CD8-positive, alpha-beta memory T cell (primary cell): ENCODE measurements at places on chromosomes 13 and 19. TPM values are rescaled to one million over a fixed set of nuclear protein-coding genes. Genes with fewer than 3 reads are reported as not detected.

DNA sequence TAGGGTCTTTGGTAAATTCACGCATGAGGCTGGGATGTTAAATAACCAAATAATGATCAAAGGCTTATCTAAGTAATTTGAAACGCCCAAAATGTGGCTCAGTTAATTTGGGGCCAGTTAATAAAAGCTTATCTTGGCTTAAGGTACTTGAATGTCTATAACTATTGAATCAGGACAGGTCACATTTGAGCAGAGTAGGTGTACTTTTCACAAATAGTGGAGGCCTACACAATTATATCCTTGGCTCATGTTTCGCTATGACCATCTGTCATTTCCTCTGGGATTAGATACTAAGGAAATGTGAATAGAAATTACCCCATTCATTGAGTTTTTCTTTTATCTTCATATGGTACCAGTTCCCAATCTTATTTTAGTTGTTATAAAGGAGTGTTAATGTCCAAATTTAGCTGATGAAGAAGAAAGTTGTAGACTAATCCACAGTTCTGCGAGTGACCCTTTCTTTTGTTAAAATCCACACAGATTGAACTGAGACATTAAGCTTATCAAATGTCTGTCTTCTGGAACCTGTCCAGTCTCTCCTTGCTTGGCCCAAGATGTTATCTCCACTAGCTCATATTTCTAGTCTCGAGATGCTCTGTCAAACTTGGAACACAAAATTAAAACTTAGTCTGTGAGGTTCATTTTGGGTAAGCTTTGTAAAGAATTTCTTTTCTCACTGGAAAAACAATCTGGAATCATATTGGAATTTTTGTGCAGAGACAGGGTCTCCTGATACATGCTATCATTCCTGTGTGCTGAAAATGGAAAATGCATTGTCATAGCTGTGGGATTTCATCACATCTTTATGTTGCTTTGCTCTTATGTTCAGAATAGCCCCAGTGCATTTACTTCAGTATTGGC, 31.0 kb downstream of the SLAIN1 start:
- DNase-seq, result no peak

- no peak for DNase-seq
These were observed 193.8 kb downstream of the FOXO1 start for GRCh38 chr13:40472427-40473220.

Gene FBN3
- polyA plus RNA-seq, result not detected

Gene KLK4
- not detected for polyA plus RNA-seq
